ENCODE measurements at places on chromosomes 2 and 18.

- no peak for DNase-seq
Observed at GRCh38 chr2:172100935-172101820, 1.5 kb downstream of the DLX2 start.

DNA sequence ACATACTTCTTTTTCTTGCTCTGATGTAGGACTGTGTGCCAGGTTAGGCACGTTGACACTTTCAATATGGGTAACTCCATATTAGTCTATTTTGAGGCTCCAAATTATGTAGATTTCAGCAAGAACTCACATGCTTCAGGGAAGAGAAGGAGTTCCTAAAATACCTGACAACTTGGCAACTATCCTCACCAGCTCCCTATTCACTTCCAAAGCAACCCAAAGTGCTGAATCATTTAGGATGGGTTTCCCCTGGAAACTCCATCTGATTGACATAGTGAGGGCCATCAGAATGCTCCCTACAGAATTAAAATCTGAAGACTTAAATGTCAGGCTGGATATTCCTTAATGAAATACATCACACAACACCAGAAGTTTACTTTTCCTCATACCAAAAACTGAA, 32.5 kb upstream of the NFU1 start:
- no peak for DNase-seq

DNA sequence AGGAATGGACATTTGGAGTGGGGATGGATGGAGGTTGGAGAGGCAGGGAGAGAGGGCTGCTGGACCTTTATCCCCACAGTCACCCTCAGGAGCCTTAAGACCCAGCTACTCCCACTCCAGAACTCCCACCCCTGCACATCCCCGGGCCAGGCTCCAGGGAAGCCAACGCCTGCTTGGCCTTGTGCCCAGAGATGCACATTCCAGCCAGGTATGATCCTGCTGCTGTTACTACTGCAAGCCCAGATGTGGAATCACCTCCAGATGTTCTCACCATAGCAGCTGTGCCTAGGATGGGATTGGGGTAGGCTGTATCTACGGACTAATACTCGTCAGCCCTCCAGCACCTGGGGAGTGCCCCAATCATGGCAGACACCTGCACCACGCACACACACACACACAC, 71.7 kb downstream of the ZFP36L2 start:
- DNase-seq = no peak

DNA sequence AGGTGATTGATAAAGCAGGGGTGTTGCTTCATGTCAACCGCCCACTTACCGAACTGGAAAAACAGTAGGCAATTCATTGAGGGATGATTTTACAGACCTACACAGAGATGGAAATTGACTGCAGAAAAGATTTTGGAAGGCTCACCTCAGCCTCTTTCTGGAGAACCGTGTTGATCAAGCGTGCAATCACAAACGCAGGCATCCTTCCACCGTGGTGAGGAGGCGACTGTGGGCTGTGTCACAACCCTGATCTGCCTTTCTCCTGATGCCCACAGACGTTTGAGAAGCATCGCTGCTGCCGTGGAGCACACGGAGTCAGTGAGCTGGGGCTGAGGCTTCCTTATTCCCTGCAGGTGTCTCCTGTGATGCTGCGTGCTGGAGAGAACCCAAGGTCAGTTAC, 132.0 kb downstream of the TMEM18 start:
- DNase-seq = no peak

- no peak for DNase-seq
Observed at GRCh38 chr2:164060031-164060430, 324.2 kb upstream of the FIGN start.

DNA sequence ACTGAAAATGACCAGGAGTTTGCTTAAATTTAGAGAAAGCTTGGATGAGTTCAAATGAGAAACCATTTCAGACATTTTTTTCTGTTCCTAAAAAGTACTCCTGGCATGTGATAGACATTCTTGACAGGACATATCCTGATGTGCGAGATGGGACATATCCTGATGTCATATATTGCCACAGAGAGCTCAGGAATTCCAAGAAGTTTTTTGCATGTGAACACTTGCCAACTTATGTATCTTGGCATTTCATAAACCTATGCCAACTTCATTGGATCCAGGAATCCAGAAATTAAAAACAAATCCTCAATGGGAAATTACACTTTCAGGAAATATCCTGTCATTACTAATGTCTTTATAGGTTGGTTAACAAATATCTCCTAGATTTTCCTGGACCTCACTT, 2.9 kb upstream of the SERPINB3 start:
- no peak for DNase-seq

DNA sequence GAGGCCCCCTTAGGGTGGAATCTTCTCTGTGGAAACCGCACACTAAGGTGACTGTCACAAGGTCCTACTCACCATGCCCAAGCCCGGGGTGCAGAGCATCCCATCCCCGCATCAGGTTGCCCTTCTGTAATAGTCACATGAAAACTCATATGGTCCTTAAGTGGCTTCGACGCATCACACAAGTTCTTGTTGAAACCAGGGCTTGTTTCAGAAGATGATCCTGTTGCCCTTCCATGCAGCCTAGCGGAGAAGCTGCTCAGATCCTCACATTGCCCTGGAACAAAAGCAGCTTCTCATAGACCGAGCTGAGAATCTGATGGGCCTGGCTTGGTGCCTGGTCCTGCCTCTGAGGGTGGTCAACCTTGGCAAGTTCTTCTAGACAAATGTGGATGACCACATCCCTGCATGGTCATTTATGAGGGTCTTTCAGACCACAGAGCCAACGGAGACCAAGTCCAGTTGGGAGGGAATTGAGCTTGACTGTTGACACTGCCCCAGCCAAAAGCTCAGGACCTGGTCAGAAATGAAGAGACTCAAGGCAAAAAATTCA, 54.1 kb downstream of the PDCL3 start:
- no peak for DNase-seq

DNA sequence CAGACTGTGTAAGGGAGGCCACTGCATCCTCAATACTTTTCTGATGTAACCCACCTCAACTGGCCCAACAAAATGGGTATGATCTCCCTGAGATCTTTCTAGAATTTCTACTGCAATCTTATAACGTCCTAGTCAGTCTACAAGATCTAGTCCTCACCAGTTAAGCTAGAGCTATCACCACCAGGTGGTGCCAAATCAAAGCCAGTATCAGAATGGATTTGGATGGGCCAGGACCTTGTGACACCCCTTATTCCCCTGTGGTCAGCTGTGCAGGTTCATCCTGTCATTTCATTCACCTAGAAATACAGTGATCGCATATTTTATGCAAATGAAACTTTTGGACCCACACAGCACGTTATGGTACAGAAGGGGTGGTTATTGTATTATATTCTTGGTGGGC, 90.3 kb downstream of the OLA1 start:
- DNase-seq = peak; percentile 58

GRCh38 chr2:119323459-119323858, 43.2 kb downstream of the C2orf76 start:
- no peak for DNase-seq

GRCh38 chr2:28613633-28614501, 118.0 kb downstream of the PLB1 start:
- DNase-seq = peak; percentile 6

- no peak for DNase-seq
Observed at GRCh38 chr18:47558110-47558750, 306.8 kb upstream of the SKOR2 start.

GRCh38 chr18:78986018-78986481, 6.4 kb downstream of the SALL3 start:
- no peak for DNase-seq

DNA sequence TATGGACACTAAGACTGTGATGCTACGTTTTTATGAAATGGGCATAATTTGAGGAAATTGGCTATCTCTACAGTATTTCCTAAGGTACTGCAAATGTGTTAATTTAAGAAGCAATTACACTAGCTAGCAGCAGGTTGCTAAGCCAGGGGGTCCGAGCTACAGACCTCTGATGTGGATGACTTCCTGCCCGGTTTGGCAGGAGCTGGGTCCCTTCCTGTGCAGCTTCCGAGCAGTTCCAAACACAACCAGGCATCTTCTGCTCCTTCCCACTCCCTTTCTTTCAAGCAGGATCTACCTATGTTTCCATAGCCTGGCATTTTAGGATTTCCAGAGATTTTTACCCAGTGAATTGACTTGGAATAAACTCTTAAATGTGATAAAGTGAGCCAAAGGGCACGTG, 55.7 kb downstream of the SCN2A start:
- no peak for DNase-seq

DNA sequence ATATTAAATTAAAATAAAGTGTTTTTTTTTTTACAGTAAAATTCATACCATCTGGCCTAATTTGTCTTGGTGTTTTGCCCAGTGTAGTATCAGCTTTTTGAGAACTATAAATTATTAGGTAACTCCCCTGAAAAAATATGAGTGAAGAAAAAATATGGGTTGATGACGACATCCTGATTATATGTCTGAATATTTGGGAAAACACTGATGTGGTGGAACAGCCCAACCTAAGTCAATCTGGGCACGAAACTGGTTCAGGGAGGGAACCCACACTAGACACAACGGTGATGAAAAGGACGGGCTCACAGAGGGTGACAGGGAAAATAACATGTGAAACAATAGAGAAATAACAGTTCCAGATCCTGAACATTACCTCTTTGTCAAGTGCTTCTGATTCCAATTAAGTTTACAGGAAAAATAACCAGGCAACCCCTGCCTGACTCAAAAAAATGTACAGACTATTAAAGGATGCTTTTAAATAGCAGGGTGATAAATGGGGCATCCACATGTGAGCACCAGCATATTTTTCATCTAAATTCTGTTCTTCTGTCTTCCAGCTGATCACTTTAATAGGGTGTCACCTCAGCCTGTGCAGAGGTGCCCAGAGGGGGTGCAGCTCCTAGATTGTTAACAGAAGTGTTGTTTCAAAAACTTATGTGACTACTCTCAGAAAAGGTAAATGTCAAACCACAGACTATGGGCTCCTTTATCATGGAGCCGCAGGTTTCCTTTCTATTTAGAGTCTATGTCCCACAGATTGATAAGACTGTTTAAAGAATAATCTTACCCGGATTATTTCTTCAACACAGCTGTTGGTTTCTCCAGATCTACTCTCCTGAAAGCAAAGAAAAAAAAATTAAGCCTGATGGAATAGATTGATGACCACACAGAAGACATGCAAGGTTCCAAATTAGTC, 305.4 kb downstream of the AFF3 start:
- no peak for DNase-seq
